ENCODE measurements at places on chromosomes 11 and 22.

- no peak for DNase-seq
Observed at GRCh38 chr11:70326833-70327232, 56.3 kb downstream of the PPFIA1 start.

- no peak for DNase-seq
Observed at GRCh38 chr11:128603003-128603696, 15.8 kb upstream of the ETS1 start.

GRCh38 chr22:46436595-46437175 lies 100.7 kb downstream of the CELSR1 start:
- DNase-seq, result no peak

DNA sequence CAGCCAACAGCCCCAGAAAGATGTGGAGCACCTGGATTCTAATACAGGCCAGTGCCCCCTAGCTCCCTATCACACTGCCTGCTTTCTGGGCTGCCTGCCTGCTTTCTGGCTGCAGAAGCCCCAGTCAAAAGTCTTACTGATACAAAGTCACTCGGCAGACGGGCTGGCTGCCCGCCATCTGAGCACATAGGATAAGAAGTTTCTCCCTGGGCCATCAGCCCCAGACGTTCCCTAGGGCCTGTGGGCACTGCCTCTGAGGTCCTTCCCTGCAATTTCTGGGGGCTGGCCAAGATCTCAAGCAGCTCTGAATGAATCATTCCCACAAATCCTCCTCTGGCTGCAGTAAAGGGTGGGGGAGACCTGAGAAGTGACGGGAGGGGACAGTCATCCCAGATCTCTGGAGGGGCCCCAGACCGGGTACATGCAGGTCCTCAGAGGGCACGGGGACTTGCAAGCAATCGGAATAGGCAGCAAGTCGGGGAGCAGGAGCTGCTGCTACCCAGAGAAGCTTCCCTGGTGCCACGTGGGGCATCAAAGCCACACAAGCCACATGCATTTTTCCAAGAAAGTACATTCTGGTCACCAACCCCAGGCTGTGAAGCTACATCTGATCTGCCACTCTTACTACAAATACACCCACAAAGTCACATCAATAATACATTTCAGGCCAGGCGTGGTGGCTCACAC lies 4.7 kb downstream of the TPST2 start:
- no peak for DNase-seq

DNA sequence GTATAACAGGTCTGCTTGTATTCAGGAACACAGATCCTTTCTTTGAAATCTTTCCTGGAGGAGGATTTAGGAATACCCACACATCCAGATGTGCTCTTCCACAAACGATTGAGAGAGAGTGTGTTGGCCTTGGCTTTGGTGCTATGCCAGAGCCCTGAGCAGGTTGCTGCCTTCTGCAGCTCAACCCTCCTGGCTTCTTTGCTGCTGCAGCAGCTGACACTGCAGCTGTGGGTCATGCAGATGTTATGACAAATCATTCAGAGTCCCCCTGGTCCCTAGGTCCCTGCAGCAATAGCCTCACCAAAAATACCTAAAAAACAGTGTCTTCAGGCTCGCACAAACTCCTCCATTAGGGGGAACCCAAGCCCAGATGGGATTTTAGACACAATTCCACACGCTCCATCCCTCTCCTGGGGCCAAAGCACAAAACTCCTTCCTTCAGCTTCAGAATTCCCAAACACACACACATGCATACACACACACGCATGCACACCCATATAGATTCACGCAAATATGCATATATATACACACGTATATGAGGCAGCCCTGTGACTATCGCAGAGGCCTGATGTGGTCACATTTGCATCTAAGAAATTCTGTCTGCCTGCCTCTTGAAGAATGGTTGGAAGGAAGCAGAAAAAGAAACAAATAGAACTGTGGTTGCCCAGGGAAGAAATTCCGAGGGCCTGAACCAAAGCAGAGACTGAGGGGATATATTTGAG lies 35.4 kb downstream of the SLN start:
- DNase-seq, result no peak

DNA sequence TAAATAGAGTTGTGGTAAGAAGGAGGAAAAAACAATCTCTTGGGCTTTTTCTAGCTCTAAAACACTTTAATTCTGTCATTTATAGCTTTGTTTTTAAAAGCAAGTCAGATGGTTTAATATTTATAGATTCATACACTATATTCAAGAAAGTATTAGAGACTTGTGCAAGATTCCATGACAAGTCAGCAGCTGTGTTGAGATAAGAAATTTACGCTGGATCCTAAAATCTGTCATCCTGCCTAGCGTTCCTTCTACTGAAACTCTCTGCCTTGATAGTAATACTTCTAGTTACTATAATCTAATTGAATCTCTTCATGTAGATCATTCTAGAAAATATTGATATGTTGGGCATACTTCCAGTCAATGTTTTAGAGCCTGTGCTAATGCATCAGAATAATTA lies 721.8 kb downstream of the CNTN5 start:
- DNase-seq, result no peak

GRCh38 chr11:49995565-49995964 lies 13.2 kb upstream of the OR4C12 start:
- peak; percentile 11 for DNase-seq

DNA sequence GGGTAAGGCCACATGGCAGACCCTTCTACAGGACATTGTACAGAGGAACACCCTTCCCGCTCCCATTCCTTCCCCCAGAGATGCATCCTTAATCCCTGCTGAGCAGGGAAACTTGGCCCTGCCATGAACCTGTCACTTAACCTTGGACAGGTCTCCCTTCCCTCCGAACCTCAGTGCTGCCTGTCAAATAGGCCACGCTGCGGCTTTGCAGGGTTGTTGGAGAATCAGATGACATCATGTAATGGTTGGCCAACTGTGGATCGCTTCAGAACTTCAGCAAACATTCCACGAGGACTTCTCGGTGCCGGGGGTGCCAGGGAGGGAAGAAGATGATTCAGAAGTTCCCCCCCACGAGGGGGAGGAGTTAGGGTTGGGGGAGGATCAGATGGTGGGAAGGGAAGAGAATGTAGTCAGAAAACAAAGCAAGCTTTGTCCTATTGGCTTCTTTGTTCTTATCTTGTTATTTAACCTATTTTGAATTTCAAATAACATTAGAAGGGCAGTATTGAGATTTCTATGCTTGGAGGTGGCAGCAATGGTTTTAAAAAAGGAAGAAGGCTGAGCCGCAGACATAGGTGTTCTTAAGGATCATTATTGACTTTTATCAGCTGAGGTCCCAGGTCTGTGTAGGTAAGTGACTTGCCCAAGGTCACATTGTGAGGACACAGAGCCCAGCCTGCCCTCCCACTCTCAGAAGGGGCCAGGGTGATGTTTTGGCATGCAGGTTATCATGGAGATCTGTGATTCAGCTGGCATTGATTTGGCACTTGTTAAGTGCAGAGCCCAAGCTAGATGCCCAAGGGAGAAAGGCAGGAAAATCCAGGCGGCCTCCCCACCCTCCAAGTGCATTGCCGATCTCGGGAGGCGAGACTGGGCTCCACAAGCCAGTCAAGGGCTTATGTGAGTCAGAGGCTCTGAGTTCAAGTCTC lies 3.1 kb downstream of the CDC42EP1 start:
- no peak for DNase-seq

GRCh38 chr22:31300896-31301295 lies 8.6 kb upstream of the PIK3IP1 start:
- no peak for DNase-seq

- DNase-seq, result no peak
Observed at GRCh38 chr11:61575886-61576861, 4.7 kb downstream of the SYT7 start.

DNA sequence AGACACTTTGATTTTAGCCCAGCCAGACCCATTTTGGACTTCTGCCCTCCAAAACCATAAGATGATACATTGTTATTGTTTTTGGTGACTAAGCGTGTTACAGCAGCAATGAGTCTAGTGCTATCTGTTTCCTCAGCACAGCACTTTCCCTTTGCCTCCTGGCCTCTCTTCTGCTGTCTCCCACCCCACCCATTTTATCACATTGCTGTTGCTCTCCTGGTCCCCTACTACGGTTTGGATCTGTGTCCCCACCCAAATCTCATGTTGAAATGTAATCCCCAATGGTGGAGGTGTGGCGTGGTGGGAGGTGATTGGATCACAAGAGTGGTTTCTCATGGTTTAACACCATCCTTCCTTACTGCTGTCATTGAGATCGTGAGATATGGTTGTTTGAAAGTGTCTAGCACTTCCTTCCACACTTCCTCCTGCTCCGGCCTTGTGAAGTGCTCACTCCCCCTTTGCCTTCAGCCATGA lies 59.8 kb upstream of the CD82 start:
- DNase-seq, result no peak

DNA sequence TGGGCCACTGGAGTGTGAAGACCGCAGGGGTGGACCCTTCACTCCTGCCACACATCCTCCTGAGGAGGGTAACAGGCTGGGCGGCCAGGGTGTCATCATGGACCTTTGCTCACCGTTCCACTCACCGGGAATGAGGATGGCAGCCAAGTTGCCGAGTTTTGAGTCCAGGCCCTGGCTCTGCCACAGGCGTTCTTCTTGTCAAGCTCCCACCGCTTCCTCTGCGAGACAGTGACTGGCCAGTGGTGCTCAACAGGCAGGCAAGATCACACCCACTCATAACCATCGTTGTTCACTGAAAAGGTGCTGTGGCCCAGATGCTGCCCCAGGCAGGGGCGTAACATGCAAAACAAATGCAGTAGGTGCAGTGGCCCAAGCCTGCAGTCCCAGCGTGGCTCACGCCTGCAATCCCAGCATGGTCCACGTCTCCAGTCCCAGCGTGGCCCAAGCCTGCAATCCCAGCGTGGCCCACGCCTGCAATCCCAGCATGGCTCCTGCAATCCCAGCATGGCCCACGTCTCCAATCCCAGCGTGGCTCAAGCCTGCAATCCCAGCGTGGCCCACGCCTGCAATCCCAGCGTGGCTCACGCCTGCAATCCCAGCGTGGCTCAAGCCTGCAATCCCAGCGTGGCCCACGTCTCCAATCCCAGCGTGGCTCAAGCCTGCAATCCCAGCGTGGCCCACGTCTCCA lies 5.0 kb upstream of the PANX2 start:
- no peak for DNase-seq

DNA sequence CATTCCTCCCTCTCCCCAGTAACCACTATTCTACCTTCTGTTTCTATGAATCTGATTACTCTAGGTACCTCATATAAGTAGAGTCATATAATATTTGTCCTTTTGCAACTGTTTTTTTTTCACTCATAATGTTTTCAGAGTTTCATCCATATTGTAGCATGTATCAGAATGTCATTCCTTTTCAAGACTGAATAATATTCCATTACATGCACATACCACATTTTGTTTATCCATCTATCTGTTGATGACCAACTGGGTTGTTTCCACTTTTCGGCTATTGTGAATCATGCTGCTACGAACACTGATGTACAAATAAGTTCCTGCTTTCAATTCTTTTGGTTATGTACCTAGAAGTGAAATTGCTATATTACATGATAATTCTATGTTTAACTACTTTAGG lies 40.7 kb downstream of the MRE11 start:
- DNase-seq, result no peak

DNA sequence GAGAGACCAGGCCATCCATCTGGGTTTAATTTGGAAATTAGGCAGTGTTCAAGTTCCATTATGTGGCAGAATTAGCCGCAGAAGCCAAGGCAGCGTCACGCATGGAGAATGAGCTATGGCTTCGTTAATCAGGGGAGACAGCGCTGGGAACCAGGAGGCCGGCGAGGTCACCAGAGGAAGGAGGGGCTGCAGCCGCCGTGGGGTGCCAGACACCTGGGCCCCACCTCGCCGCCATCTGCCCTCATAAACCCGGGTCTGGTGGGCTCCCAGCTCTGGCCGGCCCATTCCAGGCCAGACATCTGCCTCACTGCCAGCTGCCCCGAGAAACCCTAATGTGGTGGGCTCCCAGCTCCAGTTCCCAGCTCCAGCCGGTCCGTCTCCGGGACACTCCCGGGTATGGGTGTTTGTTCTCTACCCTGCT lies 676.9 kb downstream of the BRD1 start:
- DNase-seq, result no peak

DNA sequence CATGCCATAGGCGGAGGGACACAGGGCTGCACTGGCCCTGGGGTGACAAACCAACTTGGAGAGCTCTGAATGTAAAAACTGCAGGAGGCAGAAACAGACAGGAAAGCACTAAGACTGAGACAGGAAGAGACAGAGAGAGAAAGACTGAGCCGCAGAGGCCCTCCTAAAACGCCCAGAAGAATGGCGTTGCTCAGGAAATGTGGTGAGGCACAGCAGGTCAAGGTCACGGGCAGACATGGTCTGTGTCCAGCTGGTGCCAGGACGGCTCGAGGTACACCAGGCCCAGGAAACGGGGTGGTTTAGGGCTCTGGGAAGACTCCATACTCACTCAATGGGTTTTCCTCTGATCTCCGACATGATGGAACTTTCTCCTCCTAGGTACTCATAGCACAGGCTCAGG lies 29.1 kb downstream of the MAFF start:
- no peak for DNase-seq

DNA sequence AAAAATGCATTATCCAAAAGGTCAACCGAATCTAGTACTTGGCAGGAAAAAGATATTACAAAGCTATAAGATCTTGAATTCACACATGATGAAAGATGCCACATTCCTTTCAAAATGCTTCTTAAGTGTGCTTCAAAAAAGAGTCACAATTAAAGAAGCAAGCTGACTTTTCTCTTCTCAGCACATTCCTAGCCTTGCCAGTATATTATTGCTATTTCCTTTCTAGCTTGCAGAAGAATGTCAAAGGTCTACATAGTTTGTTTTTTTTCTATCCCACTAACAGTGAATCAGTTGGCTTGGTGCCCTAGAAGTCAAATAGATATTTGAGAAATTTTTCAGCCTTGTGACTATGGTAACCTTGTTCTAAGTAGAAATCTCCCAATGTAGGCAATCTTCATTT lies 56.8 kb downstream of the GUCY1A2 start:
- no peak for DNase-seq

- no peak for DNase-seq
Observed at GRCh38 chr22:44311855-44312170, 938 bp downstream of the SHISAL1 start.

GRCh38 chr22:33272180-33272579 lies 214.0 kb upstream of the SYN3 start:
- DNase-seq, result no peak

GRCh38 chr11:32464078-32464477 lies 28.7 kb upstream of the WT1 start:
- no peak for DNase-seq

- no peak for DNase-seq
Observed at GRCh38 chr11:32774081-32774480, 20.4 kb downstream of the CCDC73 start.

DNA sequence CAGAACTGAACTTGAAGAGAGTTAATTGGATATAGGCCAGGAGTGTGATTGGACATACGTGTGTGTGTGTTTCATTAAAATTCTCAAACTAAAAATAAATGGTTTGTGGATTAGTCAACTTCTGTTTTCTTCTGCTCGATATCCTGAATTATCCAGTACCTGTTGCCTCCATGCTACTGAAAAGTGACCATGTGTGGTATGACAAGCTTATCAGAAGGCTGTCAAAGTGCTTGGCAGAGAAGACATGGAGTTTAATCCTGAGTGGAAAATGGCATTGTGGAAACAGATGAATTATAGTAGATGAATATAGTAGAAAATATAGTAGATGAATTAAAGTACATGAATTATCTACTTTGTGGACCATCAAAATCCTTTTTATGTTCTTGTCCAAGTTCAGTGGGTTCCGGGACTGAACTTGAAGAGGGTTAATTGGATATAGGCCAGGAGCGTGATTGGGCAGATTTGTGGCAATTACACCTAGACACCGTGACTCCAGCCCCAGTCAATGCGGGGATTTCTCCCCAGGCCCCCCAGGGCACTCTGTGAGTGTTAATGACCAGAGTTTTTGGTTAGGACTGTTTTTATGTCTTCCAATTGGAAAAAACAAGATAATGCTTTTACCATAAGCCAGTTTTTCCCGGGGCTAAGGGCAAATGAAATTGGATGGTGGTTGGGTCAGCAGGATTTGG lies 30.1 kb downstream of the GRAMD1B start:
- no peak for DNase-seq
